ENCODE measurements at places on chromosomes 7 and 10.

GRCh38 chr10:43024942-43025700, 51.7 kb upstream of the RET start:
- no peak for DNase-seq

- DNase-seq, result peak; percentile 30
Measured at GRCh38 chr10:28569506-28570159, 36.7 kb downstream of the WAC start.

DNA sequence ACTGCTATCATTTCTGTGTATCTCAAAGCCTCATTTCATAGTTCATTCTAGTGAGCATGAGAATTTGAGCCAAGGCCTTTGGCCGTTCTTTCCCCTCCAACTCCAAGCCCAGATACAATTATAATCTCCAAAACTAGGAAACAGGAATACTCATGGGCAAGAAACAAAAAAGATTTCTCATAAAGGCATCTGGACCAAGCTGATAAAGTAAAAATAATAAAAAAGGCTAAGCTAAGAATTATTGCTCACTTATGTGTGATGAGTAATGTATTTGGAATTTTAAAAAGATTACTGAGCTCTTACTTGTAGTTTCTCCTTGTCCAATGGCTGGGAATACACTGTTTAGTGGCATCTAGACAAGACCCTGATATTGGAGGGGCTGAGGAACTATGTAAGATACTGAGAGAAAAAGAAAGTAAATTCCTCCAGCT, 196.4 kb upstream of the POM121L12 start:
- no peak for DNase-seq

DNA sequence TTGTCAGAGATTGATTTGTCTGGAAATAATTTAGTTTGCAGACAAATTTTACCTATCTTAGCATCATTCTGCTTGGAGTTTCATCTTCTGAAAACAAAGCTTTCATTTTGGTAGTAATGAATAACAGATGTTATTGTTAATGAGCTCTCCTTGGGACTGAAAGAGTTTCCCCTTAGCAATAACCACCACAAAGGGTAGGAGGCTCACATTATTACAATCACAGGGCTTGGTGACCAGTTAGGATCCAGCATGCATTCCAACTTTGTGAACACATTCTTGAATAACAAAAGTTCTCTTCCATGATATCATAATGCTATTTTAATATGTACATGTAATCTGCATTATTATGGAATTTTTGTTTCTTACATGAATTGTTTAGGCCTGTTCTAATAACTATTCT, 148.8 kb upstream of the VWC2 start:
- DNase-seq, result no peak

GRCh38 chr7:81846398-81846797, 76.6 kb upstream of the HGF start:
- no peak for DNase-seq

DNA sequence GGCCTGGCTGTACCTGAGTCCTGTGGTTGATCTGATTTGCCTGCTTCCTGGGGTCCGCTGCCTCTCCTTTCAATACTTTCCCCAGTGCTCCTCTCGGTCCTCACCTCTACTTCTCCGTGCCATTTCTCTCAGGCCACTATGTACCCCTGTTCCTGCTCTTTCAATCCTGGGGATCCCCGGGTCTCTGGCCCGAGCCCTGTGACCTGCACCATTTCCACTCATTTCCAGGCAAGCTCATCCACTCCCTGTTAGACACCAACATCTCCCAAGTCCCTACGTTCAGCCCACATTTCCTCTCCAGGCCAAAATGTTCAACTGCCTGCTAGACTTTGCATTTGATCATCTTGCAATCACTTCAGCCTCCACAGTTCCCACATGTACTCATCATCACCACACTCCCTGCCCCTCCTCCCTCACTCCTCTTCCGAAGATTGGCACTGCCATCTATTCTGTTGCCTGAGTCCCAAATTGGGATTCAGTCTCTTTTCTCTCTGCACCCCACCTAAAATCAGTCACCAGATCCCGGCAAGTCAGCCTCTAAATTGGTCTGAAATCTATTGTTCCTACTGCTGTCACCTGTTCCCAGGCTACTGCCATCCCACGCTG, 34.4 kb upstream of the ZMIZ1 start:
- no peak for DNase-seq

DNA sequence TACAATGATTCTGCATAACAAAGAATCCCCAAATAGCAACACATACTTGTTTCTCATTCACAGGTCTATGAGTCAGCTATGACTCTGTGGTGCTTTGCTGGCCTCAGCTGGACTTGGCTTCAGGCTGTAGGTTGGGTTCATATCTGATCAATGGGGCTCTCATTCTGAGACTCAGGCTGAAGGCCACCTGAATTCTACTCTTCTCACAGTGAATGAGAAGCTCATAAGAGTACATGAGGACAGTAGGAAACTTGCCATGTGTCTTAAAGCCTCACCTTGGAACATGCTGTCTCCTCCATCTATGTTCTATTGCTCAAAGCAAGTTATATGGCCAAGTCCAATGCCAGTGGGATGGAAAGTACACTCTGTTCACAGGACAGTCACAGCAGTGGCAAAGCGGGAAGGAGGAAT, 292.9 kb downstream of the BMPER start:
- no peak for DNase-seq

- DNase-seq, result peak; percentile 62
Measured at GRCh38 chr7:142812437-142813215, 41.9 kb downstream of the PRSS2 start.

DNA sequence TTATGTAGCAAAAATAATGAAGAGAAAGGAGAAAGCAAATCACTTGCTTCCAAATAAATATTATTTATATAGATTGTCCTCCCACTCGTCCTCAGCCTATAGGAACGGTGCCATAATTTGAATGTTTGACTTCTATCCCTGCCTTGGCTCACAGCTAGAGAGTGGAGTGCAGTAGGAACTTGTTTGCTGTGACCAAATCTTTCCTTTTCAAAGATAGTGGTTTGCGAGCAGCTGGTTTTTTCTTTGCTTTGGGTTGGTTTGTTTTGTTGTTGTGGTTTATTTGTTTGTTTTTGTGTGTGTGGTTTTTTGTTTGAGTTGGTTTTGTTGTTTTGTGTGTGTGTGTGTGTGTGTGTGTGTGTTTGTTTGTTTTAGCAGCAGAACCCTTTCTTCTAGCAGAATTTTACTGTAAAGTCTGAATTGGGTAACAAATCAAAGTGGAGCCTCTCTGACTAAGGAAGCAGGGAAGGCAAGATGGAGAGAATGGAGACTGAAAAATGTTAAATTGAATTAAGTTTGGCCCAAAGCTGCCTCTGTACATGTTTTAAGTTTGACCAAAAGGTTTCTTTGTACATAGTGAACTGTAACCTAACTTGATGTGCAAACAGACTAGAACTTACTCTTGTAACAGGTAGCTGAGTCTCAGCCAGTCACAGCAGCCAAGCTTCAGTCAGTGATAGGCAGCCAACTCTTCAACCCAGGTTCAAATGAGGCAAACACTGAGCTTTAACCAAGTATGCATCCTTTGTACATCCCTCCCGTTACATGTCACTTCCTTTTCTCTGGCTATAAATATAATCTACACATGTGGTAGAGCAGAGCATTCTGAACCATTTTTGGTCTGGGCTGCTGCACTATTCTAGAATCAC, 149.5 kb upstream of the LRGUK start:
- DNase-seq, result no peak

DNA sequence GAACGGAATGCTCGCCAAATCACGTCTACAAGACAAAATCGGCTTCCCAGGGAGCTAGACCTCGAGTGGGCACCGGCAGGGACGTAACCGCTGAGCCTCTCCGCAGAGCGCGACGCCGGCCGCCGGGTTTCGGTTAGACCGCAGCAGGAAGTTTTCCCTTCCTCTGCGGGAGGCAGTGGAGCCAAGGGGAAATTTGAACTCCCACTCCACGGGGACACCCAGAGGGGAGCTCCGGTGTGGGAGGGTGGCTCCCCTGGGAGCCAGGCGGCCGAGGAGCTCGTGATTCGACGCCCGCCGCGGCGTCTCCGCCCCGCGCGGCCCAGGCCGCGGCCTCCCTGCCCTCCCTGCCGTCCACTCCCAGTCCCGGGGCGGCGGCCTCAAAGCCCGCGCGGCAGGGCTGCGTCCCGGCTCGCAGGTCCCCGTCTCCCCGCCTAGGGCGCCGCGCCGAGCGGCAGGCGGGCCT, 426 bp downstream of the SYPL1 start:
- DNase-seq, result no peak

- no peak for DNase-seq
Measured at GRCh38 chr10:97669571-97669970, 17.5 kb downstream of the AVPI1 start.

GRCh38 chr7:113768387-113768786, 150.4 kb downstream of the PPP1R3A start:
- DNase-seq, result no peak

- DNase-seq, result no peak
Measured at GRCh38 chr7:157523371-157523765, 186.6 kb downstream of the DNAJB6 start.

DNA sequence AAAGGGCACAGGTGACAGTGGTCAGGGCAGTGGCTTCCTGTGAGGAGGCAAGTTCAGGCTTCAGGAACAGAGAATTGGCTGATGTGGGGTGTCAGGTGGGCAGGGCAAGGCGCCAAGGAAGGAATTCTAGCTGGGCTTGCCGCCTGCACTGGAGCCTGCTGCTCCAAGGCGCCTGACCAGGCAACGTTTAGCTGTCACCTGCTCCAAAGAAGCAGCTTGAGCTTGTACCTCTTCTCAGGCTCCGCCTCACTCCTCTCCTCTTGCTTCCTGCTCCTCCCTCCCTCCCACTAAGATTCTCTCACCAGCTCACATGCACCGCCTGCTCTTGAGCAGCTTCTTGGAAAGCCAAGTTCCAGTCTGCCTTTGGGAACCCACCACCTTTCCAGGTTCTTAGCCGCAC, 187.4 kb upstream of the GRB10 start:
- no peak for DNase-seq
